NK-92 treated with Interleukin-12 subunit alpha and Interleukin-12 subunit beta, amount 100 ng/mL, for 24 hours (cell line): ENCODE measurements at places on chromosomes 5 and 9.

DNA sequence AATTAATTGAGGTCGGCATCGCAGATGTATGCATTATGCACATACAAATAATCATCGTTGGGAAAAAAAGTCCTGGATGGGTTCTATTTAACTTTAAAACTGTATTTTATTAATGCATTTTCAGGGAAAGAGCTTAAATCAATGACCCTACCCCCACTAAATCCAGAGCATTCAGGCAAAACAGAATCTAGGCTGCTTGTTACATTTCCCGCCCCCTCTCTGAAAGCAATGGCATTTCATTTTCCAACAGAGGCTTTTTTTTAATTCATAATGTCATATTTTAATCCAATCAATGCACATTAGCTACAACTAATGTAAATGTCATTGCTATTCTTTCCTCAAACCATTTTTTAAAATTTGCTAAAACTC is 117.4 kb upstream of the GRIA1 start:
- DNase-seq: no peak

DNA sequence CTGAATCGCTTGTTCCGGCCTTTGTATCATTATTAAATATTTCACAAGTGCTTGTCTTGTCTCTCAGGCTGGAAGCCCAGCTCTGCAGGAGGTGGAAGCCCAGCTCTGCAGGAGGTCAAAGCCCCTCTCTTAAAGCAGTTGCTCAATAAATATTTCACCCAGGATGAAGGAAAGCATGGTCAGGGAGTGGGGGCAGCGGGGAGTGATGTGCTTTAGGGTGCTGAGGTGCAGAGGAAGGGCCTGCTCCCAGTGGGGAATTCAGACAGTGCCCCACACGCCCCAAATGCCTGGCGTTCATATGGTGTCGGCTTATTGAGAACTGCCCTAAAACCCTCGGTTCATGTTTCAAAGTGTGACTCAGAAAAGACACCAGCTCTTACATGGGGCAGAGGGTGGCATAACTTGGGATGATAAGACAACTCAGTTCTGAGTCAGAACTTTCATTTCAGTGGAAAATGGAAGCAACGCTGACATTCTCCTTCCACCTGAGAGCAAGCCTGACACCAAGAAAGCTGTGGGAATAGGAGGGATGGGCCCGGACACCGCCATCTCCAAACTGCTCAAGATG is 114.3 kb upstream of the DAP start:
- no peak for DNase-seq

- DNase-seq: no peak
Measured at GRCh38 chr9:115335439-115335838, 217.5 kb upstream of the TNC start.

DNA sequence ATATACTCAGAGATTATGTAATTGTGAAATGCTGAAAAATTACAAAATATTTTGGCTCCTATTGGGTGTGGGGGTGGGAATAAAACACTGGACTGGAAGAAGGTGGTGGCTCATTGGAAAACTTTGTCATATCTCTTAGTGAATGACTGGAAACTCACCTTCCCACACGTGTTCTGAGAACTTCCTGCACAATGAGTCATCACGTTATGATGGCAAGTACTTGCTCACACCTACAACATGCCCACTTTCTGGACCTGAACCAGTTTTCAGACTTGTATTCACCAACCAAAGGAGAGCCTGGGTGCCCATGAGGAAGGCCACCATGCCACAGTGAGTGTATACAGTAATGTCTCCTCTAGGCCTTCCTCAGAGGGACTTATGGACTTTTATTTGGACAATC is 294.8 kb downstream of the ASTN2 start:
- DNase-seq: no peak

DNA sequence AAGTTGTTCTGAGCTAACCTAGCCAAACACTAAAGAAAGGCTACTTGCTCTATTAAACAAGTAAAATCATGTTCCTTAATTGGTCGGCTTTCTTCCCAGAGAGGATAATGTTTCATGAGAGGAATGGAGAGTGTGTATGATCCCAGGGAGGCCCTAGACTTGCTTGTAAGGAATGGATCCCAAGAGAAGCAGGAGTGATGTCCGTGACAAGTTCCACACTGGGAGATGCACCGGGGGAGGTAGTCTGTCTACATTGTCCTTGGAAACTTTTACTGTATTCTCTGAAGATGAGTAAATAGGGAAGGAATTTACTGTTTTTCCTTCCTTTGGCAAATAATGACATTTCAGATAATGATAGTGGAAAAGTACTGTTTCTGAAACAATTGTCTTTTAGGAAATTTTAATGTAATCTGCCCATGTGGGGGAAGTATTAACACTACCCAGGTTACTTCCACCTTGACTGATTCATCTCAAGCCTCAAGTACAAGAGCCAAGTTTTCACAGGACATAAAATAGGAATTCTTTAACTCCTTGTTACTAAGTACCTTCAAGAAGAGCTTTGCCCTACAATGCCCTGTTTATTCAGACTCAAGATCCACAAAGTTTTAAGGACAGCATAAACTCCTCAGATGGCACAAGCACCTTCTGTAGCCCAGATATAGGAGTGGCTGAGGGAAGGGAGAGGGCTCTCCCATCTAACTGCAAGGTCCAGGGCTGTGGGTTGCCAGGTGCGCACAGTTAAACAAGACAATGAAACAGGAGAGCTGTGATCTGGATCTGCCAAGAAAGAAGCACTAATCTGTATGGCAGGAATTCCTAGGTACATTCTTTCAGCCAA is 152.1 kb downstream of the GNA14 start:
- DNase-seq: no peak

DNA sequence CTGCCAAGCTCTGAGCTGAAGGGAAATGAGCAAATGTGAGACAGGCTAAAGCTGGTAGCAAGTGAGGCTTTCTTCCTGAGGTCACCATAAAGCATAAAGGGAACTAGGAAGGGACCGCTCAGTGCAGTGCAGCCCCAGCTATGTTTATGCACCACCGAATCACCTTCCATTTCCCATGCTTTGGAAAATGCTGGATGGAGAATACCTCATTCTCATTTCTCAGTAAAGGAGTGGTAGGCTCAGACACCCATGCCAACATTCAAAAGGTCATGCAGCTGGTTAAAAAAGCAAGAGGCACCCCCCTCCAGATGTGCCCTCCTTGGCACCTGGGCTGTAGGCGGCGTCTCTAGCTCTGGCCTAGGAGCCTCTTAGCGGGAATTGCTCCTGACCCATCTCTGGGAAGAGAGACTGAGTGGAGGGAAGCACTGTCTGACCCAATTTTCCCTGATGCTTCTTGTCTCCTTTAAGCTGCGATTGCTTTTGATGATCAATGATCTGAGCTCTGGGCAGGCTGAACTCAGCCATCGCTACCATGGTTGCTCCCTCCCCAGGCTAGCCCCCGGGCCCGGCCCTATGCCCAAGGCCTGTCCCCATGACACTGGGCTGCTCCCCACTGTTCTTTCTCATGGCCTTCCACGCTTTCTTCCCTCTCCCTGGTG is 58.7 kb downstream of the ZNF354C start:
- DNase-seq: no peak

DNA sequence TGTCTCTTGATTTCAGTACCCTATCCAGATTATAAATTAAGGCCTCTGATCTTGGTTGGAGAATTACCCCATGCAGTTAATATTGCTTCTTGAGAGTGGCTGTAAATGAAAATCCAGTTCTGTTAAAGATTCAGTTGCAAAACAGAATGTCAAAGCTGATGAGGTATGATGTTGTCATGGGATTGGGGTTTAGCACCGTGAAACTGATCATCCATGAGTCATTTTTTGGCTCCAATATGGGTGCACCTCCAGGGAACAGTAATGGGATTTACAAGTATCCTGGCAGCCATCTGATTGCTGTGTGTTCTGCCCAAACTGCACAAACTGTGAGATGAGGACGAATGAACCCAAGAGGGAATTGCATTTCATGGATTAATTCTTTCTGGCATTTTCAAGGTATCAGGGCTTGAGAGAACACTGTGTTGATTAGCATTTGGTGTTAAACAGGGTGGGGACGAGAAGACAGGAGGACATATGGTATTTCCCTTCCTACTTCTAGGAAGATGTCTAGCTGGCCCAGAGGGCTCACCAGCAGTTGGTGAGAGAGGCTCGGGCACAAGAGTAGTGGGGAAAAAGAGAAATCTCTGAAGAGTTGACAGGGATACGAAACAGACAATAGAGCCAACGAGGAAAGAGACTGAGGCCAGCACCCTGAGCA is 214.7 kb downstream of the GAS1 start:
- DNase-seq: no peak

- no peak for DNase-seq
Measured at GRCh38 chr5:56569076-56569475, 246.3 kb upstream of the MAP3K1 start.

DNA sequence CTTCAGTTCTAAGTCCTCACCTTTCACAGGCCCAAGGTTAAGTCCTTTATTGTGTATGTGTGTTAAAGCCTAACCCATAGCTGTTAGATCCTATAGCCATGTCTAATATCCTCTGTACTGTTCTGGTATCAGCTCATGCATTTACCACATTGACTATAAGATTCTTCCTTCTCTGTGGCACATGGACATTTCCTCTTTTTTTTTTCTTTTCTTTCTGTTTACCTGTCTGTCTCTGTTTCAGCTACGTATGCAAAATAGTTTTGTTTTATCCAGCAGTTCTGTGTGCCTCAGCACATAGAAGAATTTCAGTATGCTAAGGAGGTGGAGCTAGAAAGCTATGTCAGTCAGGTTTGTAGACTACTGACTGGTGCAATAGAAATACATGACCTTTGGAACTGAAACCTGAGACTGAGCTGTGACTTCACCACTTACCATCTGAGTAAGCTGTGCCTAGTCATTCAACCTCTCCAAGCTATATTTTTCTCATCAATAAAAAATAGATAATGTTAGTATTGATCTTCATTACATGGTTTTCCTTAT is 155.6 kb upstream of the VLDLR start:
- DNase-seq: no peak

DNA sequence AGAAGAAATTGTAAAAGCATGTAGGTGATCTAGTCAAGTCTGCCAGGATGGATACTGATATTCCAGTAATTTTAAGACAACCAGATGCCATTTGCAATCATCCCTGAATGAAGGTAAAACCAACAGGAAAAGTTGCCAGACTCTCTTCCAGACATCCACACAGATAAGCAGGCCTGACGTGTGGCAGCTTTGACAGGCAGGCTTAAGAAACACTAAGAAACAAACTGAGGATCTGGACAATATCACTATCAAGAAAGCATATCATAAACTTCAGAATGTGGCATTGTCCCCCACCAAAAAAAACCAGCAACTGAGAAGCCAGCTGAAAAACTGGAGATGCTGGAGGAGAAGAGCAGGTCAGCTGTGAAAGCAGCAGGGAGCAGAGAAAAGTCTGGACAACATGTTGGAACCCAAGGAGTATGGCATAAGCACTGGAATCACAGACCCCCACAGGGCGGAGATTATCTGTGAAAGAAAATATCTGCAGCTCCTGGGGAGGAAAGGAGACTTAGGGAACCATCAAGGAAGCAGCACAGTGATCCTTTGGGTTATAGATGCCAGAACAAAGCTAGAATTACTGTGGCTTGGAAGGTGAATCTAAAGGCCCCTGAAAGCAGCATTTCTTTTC is 307.0 kb downstream of the CWC27 start:
- no peak for DNase-seq

- DNase-seq: no peak
Measured at GRCh38 chr5:127970854-127971425, 112.6 kb upstream of the SLC12A2 start.

DNA sequence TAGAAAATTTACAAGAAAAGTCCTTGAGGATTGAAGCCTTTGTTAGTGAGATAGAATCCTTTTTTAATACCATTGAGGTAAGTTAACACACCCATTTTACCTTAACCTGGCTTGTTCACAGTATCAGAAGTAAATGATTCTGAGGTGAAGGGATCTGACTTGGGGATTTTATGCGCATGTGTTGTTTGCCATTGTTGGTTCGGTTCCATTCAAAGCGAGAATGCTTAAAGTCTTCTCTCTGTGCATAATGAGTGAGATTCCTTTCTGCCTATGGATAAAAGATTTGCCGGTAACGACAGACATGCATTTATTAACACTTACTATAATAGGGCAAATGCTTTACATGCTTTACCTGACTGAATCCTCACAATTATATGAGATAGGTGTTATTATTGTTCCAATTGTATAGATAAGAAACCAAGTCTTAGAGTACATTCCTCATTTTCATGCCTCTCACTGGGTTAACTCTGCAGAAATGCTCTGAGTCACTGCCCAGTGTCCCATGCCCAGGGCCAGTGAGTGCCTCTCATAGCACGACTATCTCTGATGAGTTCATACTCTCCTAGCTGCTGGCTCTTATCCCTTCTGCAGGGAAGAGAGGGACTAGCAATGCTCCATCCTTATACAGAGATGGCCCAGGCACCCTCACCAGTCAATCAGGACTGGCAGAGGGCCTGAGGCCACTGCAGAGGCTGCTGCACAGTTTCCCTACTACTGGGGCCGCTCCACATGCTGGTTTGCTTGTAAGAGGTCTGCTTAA is 54.4 kb downstream of the CMYA5 start:
- DNase-seq: no peak

- DNase-seq: no peak
Measured at GRCh38 chr5:180156141-180156540, 52.9 kb downstream of the RASGEF1C start.

DNA sequence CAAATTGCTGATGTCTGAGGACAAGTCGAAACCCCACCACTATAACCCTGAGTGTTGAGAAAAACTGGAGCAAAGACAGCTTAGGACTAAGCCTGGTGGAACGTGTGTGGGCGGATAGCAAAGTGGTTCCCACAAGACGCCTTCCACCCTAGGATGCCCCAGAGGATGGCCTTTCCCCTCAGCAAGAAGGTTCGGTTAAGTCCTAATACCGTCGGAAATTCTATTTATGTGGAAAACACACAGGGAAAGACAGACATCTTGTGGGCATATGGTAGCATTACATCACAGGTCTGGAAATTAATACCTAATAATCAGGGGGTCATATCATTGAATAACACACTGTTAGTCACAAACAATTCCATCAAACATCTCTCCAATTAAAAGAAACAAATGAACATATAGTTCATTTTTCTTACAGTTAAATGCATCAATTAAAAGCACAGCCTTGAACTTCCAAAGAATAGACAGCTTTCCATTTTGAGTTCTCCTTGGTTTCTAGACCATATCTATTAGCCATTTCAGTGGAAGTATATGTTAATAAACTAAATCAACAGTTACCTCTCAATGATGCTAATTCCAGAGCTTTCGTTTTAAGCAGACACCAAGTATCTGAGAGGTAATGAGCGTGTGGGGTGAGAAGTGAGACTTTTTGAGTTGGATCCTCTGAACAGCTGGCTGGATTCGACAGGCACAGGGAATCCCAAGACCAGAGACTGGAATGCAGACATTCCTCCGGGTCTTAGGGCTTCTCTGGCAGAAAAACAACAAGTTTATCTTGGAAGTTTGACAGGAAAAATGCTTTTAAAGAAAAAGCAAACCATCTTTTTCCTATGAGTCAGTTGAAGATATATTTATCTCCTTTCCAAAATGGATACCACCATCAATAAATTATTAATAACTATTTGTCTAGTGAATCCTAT is 2.9 kb upstream of the ICE1 start:
- DNase-seq: no peak

DNA sequence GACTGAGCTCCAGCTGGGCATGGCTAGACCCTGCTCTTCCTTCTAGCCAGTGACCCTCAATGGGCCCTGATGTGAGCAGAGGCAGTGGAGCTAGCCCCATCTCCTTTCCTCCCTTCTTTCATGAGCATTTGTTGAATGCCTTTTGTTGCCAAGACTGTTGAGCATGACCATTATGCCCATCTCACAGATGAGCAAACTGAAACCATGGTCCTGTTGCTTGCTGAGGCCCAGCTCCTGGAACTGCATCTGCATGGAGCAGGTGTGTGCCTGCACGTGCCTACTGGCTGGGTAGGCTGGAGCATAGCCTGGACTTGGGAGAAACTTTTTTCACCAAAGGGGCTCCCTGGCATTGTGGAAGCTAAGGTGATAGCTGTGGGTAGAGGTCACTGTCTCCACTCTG is 3.0 kb upstream of the WNK2 start:
- no peak for DNase-seq

GRCh38 chr5:32589942-32590869 is 4.8 kb downstream of the SUB1 start:
- no peak for DNase-seq
